Liver (tissue), 10 donors: ENCODE measurements at places on chromosomes 7 and 10. TPM values are rescaled to one million over a fixed set of nuclear protein-coding genes. Genes with fewer than 3 reads are reported as not detected.

GRCh38 chr7:33477719-33478480, 348.5 kb downstream of the BBS9 start:
- no peak for DNase-seq

DNA sequence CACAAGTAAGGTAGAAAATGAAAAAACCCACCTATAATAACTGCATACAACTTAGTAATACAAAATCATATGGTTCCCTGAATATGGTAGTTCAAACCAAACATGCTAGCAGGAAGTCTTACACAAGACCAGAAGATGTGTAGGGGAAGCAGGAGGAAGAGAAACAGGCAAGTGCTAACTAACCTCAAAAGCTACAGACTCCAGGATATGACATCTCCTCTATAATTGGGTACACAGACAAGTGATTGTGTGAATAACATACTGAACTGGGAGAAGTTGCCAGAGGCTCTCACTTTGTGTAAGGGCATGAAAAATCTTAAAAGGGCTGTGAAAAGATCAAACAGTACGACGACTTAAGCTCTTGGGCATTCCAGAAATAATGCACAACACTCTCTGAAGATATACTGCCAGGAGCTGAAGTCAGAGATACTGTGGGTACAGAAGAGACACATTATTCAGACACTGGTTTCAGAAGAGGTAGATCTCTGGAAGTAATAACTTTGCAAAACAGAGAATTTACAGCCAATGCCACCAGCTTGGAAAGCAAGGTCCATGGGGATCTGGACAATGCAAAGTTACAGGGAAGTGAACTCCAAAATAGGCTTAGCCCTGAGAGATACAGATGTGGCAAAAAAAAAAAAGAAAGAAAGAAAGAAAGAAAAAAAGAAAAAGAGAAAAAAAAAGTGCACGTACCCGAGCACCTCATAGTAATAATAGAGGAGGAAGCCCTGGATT, 767.2 kb downstream of the TNS3 start:
- no peak for DNase-seq

IFIT2 gene
- 5.5 TPM for polyA plus RNA-seq

AEBP1 gene
- 3.8 TPM for polyA plus RNA-seq

ACHE gene
- 0.15 TPM for polyA plus RNA-seq

GRCh38 chr7:112296432-112296831, 89.9 kb downstream of the ZNF277 start:
- DNase-seq = no peak

DNA sequence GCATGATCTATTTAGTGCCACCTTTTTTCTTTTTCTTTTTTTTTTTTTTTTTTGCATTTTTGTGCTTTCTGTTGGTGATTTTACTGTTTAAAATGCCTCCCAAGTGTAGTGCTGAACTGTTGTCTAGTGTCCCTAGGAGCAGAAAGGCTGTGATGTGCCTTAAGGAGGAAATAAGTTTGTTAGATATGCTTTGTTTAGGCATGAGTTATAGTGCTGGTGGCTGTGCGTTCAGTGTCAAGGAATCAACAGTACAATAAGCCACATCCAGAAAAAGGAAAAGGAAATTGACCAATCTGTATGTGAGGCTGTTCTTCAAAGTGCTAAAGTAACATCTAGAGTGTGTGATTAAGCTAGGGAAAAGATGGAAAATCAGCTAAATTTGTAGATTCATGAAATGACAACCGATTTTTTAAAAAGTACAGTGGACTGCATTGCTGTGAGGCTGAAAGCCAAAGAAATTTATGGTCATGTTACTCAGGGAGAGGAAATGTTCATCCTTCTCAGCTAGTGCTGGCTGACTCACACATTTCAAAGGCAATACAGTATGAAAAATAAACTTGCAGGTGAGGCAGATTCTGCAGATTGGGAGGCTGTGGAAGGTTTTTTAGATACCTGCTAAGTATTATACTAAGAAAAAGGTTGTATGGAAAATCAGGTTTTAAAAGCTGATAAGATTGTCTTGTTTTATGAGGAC, 122.7 kb upstream of the ADCY1 start:
- no peak for DNase-seq

GRCh38 chr10:28120043-28120749, 121.3 kb upstream of the ODAD2 start:
- no peak for DNase-seq

GRID1 gene
- not detected for polyA plus RNA-seq

DNA sequence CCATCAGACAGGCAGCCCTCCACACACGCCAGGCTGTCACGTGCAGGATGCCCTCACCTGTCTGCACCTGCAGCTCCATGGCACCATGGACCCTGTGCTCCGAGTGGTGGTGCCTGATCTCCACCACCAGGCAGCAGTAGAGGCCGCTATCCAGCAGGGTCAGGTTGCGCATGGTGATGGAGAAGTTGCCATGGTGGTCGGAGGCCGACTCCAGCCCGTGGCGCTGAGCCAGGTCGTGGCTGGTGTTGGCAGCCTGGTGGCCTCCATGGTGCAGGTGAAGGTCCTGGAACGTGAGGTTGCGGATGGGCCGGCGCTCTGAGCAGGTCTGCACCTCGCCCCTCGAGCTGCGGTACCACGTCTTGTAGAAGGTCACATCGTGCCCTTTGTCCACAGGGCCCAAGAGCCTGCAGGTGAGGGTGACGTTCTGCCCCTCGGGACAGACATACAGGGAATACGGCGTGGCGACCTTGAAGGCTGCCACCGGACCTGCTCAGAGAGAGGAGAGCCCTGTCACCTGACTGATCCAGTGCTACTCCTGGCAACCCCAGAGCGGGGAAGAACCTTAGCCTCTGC, 11.7 kb downstream of the VSIR start:
- DNase-seq = no peak

DNA sequence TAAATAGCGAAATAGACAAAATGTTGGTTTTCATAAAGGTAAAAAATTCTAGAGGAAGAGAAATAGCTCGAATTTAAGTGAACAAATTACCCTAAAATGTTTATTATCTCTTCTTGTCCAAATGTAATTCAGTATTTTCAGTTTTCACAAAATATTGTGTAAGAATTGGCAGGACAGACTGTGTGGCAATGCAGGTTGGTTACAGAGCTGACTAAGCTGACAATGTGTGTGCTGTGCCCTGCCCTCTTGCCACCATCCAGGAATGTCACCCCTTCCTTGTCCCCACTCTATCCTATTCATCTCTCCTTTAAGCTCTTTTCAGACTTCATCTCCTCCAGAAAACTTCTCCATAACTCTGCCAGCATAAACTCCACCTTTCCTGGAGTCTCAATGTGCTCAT, 46.1 kb downstream of the COL28A1 start:
- DNase-seq = no peak

RELN gene
- 10.0 TPM for polyA plus RNA-seq

DNA sequence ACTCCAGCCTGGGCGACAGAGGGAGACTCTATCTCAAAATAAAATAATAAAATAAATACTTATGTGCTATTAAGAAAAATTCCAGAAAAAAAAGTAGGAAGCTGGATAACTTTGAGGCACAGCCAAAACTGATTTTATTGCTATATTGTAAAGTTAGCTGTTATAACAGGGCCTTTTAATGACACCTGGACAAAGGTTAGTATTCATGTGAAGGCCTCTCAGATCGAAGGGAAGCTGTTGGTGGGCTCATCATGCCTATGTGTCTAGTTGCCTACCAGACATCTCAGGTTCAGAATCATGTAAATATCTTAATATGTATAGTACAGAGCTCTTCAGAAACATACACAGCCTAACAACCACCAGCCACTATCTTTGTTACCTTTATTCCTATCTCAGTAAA, 143.0 kb downstream of the LCOR start:
- no peak for DNase-seq

DNA sequence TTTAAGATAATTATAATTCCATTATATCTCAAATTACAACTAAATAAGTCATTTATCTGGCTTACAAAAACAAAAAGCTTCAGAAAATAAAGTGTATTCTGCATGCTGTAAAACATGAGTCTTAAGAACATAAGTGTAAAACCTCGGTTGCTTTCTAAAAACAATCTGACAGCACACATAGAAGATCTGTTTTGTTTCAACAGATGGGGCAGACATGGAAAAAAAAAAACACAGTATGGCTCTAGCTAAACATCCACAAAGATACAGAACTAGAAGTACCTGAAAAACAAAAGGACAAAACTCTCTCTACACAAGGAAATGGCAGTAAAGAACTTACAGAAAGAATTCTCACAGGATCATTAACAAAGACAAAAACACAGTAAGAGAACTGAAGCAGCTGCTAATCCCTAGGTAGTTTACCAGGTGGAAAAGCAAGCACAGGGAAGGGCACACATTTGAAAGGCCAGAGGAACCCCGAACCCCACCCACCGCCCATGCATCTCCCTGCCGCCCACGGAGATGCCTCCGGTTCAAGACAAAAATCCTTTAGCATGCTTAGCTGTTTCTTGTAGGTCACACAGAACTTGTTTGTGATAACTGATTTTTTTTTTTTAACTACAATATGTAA, 42.5 kb downstream of the DLD start:
- no peak for DNase-seq

GRCh38 chr7:24907311-24907886, 72.6 kb downstream of the OSBPL3 start:
- DNase-seq = no peak

DNA sequence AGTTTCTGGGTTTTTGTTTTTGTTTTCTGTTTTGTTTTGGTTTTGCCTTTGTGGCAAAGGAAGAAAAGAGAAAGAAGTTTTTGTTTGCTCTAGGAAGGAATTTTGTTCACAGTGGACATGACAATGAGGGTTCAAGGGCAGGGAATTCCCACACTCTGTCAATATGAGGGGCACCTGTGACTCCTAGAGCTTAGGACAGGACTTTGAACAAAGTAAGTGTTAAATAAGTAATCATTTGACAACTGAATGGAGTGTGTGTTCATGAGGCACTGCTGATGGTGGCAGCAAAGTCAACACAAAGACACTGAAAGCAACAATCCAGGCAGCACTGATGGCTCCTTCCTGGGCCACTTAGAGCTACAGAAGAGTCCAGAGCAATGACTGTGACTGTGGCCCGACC, 1381.1 kb upstream of the LRRTM3 start:
- DNase-seq = no peak

ZNF394 gene
- 5.5 TPM for polyA plus RNA-seq

- no peak for DNase-seq
Measured at GRCh38 chr10:89419548-89419947, 5.2 kb downstream of the IFIT5 start.

AMZ1 gene
- 0.10 TPM for polyA plus RNA-seq

- DNase-seq = no peak
Measured at GRCh38 chr10:123140983-123141390, 5.2 kb downstream of the HMX3 start.

- DNase-seq = no peak
Measured at GRCh38 chr7:96303686-96304443, 18.0 kb downstream of the SLC25A13 start.

- DNase-seq = peak; percentile 86
Measured at GRCh38 chr10:124741281-124741921, 2.8 kb downstream of the FAM53B start.

GRCh38 chr7:36317276-36317675, 72.4 kb upstream of the ANLN start:
- no peak for DNase-seq

DNA sequence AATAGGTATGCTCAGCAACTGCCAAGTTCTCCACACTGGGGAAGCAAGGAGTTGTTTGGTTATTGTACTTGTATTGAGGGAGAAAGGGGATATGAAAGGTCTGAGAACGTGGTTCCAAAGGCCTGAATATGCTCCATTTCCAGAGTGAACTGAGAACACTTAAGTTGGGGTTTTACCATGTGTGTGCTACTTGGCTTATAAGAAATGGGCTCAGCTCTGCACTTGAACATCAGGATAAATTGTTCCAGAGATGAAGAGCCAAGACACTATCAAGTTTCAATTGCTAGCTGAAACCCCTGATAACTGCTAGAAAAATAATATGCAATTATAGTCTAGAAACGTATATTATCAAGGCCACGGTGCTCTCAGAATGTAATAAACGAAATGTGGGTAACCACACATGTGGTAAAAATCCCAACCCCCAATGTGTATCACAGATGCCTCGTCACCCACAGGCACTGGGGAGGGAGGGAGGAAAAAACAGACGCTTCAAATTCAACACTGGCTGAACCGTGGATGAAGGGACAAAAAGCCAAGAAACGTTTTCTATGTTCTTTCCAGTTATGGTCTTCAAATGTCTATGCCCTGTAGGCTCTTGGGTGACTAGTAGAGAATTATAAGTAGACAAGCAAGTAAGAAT, 16.3 kb downstream of the ELMO1 start:
- no peak for DNase-seq

GJD4 gene
- polyA plus RNA-seq = not detected

DNA sequence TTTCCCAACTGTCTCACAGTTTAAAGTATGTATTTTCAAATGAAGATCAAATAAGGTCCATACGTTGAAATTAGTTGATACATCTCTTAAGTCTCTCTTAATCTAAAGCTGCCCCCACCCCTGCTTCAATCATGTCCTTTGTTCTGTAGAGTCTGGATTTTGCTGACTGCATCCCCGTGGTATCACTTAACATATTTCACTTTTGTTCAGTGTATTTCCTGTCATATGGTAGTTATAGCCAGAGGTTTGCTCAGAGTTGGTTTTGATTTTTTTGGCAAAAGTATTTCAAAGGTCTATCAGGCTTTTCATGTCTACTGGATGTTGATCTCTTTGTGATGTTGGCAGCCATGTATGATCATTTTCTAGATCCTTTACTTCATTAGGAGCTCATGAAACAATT, 54.4 kb upstream of the ARID5B start:
- DNase-seq = no peak

GRCh38 chr10:61438141-61438988, 14.8 kb downstream of the TMEM26 start:
- DNase-seq = no peak

DNA sequence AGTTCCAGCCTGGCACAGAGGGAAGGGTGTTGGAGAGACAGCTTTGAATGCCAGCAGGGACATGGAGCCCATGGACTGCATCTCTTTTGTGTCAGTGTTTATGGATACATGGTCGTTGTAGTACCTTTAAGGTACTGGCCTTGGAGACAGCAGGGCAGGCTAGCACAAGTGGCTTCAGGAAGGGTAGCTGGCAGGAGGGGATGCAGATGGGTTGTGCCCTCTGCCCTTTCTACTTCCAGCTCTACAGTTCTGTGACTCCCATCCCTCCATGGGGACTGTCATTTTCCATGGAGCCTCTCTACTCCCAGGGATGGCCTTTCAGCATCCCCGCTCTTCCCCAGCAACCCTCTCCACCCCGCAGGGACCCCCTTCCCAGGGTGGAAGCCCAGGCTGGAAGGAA, 25.1 kb downstream of the POLL start:
- DNase-seq = no peak

DNA sequence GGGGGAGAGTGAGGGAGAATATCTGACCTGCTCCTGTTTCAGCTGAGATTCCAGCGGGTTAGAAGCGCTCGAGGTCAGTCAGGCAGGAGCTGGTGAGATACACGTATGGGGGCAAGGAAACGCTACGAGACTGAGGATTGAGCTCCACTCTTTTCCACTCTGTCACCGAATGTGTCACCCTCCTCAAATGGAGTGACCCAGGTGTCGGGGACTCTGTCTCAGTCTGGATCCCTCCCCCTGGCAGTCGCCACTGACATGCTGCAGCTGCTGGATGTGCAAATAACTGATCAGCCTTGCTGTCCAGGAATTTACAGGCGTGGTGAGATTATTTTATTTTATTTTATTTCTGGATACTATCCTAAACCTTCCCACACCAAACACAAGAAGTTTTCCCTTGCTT, 100.9 kb upstream of the DPP6 start:
- no peak for DNase-seq
